NCI-H187 treated with DMSO at 0.1 percent for 48 hours (cell line): ENCODE measurements at places on chromosomes 4 and X.

DNA sequence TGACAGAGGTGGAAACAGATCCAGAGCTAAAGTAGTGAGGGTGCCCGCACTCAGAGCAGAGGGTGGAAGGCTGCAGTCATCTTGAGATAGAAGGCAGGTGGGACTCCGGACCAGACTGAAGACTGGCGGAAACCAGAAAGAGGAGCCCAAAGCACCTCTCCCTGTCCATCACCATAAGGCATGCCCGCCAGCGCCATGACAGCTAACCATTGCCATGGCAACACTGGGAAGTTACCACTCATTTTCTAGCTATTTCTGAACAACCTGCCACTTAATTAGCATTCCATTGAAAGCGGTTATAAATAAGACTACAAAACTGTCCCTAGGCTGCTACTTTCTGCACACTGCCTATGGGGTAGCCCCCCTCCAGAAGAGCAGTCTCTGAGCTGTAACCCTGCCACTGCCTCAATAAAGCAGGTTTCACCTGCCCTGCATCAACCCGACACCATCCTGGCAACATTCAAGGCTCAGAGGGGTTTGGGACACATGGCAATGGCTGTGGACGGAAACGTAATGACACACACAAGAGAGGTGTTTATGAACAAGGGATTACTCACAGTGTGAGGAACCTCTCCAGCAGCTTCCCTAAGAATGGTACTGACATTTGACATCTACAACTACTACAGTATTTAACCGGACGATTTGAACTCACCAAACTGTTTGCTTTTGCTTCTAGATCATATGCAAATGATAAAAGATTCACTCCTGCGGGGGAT, 27.8 kb upstream of the FGFBP2 start:
- DNase-seq: no peak

- DNase-seq: no peak
Measured at GRCh38 chr4:73187325-73187724, 71.3 kb downstream of the ANKRD17 start.

DNA sequence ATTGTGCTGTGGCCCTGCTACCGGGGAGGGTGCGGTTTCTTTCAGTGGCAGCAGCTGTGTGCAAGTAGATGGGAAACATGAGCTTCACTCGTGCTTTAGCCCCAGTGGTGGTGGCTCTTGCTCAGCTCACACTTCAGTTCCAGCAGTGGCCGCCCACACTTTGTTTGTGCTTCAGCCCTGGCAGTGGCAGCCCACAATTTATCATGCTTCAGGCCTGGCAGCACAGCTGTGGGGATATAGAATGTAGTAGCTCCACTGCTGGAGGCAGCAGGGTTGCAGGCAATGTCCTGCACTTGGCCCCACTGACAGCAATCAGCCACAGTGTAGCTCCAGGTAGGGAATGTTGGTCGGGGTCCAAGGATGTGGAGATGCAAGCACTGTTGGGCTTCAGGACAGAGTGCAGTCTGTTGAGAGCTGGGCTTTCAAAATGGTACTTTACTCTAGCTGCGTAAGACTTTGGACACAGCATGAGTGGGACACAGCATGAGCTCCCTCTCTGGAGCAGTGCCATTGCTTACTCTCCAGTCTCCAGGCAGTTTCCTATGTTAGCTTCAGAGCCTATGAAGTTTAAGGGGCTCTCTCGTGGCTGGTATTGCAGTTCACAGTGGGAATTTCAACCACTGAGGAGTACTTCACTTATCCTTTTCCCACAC, 413.1 kb downstream of the PDGFC start:
- DNase-seq: no peak

GRCh38 chrX:123835661-123836371, 24.0 kb upstream of the XIAP start:
- no peak for DNase-seq

DNA sequence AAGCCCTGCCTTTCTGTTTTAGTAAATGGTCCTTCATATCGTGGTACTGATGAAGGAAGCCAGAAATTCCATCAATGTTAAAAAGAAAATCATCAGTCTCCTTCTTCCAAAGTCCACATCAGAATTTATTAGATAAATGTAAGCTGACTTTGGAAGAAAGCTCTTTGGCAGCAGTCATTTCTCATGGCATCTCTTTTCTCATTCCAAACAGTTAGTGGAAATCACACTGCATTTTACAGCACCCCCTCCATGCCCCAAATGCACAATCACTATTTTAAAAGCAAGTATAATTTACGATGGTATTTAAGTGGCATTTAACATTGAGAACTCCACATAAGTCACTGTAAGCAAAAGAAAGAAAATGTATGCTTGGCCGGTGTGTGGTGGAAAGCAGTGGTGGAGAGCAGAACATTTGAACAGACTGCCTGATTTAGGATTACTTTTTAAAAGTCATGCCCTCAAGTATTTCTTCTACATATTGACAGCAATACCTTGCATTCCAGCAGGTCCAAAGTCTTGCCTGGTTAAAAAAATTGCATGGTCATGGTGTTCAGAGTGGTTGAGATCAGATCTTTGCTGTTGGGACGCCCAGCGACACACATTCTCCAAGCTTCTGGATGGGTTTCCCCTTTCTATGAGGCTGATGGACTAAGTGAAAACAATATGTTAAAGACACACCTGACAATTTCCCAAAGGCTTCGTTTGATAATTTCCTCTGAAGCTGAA, 248.6 kb downstream of the ADAMTS3 start:
- DNase-seq: no peak

- DNase-seq: no peak
Measured at GRCh38 chr4:97987019-97987648, 156.1 kb downstream of the STPG2 start.

GRCh38 chrX:75118296-75118695, 37.8 kb downstream of the ABCB7 start:
- no peak for DNase-seq

DNA sequence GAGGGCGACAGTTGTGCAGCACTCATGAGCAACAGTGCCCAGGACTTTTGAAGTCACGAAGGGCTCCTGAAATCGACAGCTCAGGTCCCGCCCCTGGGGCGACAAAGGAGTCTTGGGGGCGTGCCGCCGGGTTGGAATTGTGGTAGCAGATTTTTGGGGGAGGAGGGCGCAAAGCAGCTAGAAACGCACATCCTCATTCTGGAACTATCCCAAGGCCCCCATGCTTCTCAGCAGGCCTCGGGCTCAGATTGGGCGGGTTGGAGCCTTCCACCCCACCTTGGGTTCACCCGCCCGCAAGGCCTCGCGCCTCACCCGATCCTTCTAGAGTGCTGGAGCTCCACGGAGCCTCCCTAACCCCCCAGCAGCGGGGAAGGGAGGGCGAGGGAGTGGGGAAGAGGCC, 85.5 kb downstream of the HPRT1 start:
- DNase-seq: no peak

- no peak for DNase-seq
Measured at GRCh38 chr4:40998675-40999358, 215.5 kb downstream of the APBB2 start.

DNA sequence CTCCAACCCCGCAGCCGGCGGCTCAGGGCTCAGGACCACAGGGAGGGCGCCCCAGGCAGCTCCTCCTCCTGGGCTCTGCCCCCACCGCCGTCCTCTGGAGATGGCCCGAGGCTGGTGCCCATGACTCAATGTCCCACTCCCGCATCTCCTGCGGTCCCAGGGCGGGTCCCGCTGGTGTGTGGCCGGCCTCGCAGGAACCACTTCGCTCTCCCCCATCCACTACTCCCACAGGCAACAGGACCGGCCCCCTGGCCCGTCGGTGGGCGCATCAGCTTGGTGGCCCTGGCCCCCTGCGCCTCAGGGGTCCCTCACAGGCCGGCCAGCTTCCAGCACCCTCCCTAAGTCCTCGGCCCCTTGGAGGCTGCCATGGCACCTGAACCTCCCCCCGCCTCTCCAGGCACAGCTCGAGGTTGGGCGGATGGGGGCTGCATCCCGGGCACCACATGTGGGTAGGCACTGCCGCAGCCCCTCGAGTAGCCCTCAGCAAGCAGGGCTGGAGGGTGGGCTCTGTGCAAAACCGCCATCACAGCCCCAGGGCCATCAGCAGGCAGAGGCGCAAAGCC, 22.8 kb upstream of the SPON2 start:
- DNase-seq: no peak

GRCh38 chr4:170589597-170590191, 499.9 kb upstream of the AADAT start:
- DNase-seq: no peak

GRCh38 chr4:174263445-174263736, 20.1 kb downstream of the FBXO8 start:
- no peak for DNase-seq

- DNase-seq: no peak
Measured at GRCh38 chrX:16970977-16971376, 24.5 kb downstream of the REPS2 start.

- DNase-seq: no peak
Measured at GRCh38 chrX:64206556-64207162, 1.2 kb upstream of the AMER1 start.

GRCh38 chr4:69832326-69833030, 27.5 kb downstream of the SULT1E1 start:
- no peak for DNase-seq

DNA sequence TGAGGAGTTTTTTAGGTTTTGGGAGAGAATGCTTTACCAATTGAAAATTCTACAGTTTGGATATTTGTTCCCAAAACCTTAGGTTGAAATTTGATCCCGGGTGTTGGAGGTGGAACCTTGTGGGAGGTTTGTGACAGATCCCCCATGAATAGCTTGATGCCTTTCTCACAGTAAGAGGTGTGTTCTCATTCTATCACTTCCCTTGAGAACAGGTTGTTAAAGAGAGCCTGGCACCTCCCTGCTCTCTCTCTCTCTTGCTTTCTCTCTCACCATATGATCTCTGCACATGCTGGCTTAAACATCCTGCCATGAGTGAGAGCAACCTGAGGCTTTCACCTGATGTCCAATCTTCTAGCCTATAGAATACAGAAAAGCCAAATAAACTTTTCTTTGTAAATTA, 1475.5 kb upstream of the AGA start:
- DNase-seq: no peak

GRCh38 chr4:57691370-57691769, 581.2 kb upstream of the IGFBP7 start:
- DNase-seq: no peak

- no peak for DNase-seq
Measured at GRCh38 chrX:10129229-10129628, 27.5 kb upstream of the CLCN4 start.

DNA sequence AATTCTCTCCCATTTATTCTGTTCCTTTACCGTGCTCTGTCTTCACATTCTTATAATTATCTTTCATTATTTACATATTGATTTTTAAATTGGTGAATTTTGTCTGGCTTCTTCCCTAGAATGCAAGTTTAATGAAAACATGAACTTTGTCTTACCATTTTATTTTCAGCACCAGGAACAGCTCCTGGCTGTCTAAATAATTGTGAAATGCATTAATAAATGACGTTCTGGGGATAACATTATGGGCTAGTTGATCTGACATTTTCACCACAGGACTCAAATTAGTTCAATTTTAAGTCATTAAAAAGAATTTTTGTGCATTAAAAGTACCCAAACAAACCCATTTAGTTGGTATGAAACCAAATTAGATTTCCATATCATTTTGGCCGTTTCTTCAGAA, 97.5 kb downstream of the KCTD8 start:
- DNase-seq: no peak

- DNase-seq: peak; percentile 82
Measured at GRCh38 chr4:81472281-81473182, 825 bp upstream of the RASGEF1B start.

DNA sequence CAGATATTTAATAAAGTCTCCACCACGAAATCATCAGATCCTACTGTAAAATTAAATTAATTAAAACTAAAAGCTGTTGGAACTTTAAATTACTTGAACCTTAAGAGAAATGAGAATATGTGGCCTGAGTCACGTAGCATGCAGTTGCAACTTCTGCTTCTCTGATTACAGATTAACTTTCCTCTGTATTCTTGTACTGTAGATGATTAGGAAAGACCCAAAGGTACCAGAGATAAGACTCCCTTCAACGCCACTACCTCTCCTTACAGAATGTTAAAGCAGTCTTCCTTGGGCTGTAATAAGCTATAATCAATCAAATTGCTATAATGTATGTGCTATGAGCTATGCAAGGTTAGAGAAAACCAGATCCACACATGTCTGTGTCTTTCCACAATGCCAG, 47.9 kb downstream of the FAM13A start:
- no peak for DNase-seq

DNA sequence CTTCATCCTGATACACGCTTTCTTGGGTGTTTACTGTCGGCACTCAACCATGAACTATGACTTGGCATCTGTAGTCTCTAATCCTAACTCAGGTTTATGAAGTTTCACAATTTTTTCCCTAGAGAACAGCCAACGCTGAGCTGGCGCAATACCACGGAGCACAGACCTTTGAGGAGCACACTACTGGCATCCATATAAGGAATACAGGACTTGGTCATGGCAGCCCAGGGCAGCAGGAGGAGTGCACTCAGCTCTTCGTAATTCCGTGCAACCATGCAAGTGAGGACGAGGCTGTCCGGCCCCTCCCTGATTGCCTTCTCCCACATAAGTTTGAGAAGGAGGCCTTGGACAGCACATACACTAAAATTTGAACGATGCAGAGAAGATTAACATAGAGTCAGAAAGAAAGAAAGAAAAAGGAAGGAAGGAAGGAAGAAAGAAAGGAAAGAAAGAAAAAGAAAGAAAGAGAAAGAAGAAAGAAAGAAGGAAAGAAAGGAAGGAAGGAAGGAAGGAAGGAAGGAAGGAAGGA, 41.0 kb upstream of the PDLIM5 start:
- DNase-seq: no peak

GRCh38 chr4:28167411-28167810, 1306.8 kb downstream of the STIM2 start:
- no peak for DNase-seq

DNA sequence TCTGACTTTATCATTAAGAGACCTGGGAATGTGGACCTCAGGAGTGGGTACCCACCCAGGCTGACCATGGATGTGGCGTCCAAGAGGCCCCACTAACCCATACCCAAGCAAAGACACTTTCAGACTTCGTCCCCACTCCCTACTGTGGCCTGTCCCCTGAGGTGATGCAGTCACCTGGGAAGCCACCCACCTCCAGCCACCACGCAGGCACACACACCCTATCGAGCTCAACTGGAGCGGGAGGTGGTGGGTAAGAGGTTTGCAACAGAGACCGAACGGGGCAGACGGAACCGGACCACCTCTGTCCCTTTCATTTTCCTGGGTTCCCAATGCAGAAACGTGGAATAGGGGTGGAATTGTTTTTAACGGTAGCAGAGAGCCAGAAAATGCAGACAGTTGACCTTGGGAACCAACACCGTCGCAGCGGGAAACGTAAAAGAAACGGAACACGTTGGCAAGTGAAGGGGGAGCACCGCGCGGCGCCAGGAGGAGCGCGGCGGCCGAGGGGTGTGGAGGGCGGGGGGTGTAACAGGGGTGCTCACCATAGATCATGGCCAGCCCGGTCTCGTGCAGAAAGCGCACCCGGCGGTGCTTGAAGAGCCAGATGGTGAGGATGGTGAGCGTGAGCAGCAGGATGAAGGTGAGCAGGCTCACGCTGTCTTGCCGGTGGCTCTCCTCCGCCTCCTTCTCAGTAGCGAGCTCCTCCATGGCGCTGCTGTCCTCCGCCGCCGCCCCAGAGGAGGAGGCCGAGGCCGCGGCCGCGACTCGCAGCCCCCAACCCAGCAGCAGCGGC, 559 bp downstream of the SLC9A7 start:
- DNase-seq: no peak
